Right atrium auricular region (tissue), 2 donors: ENCODE measurements at places on chromosomes 2 and 18.

- no peak for DNase-seq
Observed at GRCh38 chr2:54076586-54076985, 38.8 kb upstream of the ACYP2 start.

DNA sequence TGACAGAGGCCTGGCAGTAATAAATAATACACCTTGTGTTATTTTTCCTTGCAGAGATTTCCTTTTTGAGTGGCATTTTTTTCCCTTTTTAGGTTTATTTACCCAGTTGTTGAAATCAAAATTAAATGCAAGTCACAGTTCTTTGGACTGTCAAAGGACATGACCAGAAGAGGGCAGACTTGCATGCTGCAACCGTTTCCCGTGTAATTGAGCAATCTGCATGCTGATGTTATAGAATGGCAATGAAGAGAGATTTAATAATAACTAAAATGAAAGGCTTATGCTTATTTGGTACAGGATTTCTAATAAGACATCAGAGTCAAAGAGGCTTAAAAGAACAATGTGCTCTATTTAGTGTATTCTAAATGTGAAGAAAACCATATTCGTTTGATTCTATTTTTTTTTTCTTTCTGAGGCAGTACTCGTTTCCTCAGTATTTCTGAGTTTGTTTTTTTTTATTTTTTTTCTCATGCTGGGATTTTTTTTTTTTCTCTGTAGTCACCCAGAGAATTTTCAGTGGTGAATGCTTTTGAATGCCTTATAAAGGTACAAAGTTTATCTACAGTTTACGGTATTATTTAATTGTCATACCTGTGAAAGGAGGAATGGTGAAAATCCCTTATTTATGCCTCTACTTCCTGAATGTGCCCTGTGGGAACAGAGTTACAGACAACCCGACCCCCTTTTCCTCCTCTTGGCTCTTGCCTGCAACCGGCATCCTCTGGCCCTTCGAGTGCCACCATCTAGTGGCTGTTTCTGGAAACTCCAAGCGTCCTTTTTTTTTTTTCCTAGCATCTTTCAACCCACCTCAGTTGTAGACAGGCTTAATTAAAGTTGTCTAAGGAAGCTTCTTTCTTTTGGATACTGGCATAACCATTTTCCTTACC, 368.5 kb downstream of the LRRTM1 start:
- no peak for DNase-seq

GRCh38 chr2:2663401-2664036, 332.4 kb upstream of the MYT1L start:
- no peak for DNase-seq

- DNase-seq: no peak
Observed at GRCh38 chr2:20212459-20212870, 12.5 kb downstream of the SDC1 start.

DNA sequence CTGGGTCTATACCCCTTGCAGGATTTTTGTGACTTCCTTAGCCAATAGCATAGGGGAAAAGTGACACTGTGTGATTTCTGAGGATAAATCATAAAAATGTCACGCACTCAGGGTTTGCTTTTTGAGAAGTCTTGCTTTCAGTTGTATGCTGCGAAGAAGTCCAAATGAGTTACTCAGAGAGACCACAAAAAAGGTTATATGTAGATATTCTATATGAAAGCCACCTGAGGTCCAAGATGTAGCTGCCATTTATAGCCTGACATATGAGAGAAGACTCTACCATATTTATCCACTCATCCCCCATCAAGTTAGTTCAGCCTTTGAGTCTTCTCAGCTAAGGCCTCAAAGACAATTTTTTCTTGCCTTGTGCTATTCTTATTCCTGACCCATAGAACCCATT, 488.3 kb upstream of the MAP2 start:
- DNase-seq: no peak

DNA sequence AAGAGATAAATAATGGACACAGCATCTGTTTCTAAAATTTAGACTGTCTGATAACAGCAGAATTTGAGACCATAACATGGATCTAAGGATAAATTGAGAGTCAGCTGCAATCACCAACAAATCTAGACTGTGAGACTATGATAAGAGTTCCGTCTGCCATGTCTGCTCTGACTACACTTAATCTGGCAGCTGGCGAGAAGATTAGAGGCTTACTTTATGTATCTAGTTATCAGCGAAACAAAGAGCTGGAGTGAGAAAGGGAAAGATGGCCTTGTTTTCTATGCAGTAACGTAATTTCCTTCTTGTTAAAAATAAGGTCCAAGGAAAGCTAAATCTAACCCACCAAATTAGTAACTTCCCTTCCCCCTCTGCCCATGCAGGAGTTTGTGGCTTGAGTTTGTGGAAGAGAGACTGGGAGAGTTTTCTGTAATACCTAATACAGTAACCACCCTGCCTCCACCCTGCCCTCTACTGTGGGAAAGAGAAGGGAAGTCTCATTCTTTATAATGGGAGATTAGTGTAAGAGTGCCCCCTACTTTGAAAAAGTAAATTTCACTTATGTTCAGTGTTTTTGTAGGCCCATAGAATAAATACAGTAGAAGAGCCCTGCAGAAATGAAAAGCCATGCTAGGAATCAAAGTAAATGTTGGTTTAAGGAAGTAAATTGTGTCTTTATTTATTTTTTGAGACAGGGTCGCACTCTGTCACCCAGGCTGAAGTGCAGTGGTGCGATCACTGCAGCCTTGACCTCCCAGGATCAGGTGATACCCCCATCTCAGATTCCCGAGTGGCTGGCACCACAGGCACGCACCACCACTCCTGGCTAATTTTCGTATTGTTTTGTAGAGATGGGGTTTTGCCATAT, 27.5 kb downstream of the EML4 start:
- DNase-seq: peak; percentile 66

GRCh38 chr2:7683196-7683595, 766.0 kb downstream of the RNF144A start:
- no peak for DNase-seq
